ENCODE measurements at places on chromosomes 6 and 20.

DNA sequence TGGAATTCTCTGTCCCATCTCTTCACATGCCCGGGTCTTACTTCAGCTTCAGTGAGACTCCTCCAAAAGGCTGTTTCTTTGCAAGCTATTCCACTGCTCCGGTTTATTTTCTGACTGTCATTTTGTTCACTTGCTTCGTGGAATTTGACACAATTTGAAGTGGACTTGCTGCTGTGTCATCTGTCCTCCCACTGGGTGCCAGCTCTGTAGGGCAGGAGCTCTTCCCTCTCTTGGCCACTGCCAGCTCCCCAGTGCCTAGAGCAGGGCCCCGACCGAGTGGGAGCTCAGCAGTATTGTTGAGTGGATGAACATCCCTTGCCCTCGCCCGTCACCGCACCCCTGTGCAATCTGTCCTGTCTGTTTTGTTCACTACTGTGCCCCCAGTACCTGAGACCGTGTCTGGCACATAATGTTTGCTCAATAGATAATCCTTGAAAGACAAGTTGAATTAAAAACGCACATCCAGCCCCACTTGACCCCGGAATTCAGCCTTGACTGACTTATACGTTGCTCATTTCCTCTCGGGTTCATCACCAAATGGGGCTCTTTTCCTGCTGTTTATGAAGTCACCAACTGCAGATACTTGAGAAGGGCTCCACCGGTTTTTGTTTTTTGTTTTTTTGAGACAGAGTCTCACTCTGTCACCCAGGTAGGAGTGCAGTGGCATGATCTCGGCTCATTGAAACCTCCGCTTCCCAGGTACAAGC is 170.3 kb upstream of the KCNG1 start:
- DNase-seq = no peak

DNA sequence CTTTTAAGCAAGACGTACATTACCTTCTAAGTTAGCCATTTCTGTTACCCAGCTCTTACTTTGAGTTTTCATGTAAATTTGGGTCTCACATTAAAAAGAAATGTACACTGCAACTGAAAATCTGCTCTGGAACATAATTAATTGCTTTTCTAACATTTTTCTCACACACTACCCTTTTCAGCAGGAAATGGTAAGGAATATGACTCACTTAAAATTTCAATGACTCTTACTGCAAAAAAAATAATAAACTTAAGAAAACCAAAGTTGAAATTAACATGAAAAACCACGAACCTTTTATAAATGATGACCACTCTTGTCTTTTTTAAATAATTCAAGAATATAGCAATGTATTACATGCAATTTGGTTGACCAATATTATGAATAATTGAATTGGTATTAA is 1.3 kb downstream of the CGA start:
- DNase-seq = no peak

GRCh38 chr20:8265588-8265987 is 133.5 kb downstream of the PLCB1 start:
- DNase-seq = no peak

DNA sequence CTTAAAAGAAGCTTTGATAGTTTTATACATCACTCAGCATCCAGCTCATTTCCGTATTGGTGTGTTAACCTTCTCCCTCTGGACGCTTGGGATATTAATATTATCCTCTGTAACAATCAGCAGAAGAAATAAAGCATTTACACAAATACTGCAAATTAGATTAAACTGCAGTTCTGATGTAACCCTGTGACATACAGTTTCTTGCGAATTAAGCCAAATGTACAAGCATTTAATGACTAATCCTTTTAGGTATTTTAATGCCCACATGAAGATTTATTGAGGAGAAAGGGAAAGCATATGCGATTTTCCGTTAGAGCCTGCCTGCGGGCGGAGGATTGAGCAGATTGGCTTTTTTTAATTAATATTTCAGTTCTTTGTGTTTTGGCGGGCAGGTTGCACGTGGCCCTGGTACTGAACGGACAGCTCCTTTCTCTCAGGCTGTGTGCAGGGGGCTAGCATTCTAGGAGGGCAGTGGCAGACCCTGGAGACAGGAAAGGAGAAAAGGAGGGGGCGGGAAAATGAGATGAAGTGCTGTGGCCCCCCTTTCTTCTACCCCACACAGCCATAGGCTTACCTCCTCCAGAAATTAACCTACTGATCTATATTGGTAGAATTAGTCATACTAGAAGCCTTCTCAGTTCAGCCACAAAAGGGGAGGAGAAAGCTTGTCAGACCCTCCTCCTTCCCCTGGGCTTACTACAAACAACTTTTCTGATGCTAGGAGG is 14.1 kb upstream of the TFAP2D start:
- DNase-seq = no peak

DNA sequence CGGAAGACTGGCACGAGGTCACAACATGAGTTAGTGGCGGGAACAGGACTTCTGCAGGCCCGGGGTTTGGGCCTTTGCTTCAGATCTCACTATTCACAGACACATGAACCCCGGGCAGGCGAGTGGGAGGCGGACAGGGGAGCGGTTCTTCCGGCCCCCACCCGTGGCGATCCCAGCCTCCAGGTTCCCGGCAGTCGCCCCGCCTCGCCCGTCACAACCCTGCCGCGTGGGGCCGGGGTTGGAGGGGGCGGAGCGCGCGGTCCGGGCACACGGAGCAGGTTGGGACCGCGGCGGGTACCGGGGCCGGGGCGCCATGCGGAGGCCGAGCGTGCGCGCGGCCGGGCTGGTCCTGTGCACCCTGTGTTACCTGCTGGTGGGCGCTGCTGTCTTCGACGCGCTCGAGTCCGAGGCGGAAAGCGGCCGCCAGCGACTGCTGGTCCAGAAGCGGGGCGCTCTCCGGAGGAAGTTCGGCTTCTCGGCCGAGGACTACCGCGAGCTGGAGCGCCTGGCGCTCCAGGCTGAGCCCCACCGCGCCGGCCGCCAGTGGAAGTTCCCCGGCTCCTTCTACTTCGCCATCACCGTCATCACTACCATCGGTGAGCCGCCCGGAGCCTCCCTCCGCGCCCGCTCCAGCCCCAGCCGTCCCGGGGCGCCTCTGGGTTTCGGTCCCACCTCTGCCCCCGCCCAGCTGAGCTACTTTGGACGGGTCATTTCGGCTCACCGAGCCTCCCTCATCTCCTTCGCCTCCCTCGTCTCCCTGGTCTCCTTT is at the start of gene KCNK15:
Gene KCNK15, plus strand, starts transcription at position 268 of the 769 bp plus-strand sequence. Its CDS starts 46 bp downstream, at position 314.
- DNase-seq = peak; percentile 52

GRCh38 chr6:150698391-150698790 is 98.7 kb downstream of the PLEKHG1 start:
- DNase-seq = no peak

DNA sequence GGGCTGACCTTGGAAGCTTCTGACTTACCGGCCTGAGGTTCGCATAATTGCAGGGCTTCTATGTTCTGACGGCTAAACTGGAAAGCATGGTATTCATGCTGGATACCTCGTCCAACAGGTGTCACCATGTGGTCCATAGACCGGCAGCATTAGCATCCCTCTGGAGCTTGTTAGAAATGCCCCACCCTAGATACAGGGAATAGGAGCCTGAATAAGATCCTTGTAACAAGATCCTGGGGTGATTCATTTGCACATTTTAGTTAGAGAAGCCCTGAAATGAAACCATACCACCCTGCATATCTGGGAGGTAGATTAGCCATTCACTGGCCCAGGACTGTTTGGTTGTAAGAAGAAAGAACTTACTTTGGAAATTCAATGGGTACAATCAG is 77.7 kb downstream of the TMEM170B start:
- DNase-seq = no peak

DNA sequence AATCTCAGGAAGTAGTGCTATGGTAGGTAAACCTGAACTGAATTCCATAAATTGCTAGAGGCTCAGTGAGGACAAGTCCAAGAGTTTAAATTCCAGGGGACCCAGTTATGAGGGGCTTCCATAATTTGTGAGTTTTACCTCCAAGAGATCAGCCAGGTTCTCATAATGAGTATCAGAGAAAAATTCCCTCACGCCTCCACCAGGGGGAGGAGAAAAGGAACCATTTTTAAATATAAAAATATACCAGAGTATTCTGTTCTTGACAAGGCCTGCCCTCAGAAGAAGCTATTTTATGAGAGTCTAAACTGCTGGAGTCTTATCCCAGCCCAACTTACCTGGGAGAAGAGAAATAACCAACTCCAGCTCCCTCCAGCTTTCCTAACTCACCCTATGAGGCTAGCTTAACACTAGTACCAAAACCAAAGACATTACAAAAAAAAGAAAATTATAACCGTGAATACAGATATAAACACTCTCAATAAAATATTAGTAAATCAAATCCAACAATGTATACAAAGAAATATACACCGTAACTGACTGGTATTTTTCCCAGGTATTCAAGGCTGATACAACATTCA is 158.7 kb downstream of the TFAP2A start:
- no peak for DNase-seq

DNA sequence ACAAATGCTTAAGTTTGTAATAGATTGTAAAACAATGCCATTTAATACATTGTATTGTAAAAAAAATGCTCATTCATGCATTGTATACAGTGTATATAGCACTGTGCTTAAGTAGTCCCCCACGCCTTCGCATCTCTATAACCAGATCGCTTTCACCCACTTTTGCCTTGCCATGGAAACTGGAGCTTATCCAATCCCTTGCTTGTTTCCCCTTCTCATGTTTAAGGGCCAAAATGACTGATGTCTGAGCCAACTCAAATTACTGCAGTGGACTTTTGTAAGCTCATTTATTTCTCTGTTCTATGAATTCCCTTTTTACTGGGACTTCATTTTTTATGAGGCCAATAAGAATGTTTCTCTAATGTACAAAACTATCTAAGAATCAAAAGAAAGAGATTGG is 730.9 kb upstream of the GJE1 start:
- no peak for DNase-seq

DNA sequence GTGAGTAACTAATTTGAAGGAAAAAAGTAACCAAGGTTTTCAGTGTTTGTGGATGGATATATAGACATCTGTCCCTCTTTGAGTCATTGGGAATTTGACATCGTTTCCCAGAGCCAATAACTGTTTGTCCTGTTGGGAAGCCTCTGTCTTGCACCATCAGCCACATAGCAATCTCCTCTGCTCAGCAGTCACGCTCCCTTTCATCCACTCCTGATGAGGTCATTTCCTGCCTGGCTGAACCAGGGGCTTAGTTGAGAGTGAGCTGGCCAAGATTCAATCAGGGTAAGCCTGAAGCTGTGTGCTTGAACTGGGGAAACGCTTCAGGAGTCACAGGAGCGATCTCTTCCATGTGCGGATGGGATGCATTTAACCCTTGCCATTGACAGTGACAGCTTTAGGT is 121.5 kb upstream of the FOXQ1 start:
- no peak for DNase-seq

DNA sequence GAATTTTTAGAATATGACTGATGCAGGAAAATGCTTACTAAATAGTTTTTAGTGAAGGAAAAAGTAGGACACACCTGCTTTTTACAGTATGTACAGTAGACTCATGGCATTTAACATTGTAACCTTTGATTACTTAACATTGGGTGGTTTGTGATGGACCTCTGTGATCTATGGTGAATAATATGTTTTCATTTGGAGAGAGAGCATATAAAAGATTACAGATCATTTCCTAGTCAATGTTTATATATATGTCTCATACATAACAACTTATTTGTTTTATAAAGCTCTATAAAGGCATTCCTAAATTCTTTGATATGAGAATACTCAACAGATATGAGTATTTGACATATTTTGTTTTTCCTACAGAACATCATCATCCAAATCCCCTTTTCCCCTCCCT is 129.3 kb upstream of the PDE7B start:
- DNase-seq = no peak

DNA sequence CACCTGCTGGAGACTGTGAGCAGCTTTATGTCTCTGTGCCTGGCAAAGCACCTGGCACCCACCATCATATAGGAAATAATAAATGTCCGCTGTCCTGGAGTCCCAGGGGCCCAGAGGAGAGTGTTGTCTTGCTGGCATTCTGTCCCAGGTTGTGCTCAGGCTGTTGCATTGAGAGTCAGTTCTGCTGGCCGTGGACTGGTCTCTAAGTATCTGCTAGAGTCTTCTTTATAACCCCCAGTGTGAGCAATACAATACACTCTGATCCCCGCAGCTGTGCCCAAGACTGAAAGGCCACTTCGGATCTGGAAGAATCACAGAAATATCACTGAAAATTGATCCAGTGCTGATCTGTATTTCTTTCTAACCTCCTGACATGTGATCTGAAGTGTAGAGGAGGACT is 38.3 kb upstream of the HINT3 start:
- no peak for DNase-seq

DNA sequence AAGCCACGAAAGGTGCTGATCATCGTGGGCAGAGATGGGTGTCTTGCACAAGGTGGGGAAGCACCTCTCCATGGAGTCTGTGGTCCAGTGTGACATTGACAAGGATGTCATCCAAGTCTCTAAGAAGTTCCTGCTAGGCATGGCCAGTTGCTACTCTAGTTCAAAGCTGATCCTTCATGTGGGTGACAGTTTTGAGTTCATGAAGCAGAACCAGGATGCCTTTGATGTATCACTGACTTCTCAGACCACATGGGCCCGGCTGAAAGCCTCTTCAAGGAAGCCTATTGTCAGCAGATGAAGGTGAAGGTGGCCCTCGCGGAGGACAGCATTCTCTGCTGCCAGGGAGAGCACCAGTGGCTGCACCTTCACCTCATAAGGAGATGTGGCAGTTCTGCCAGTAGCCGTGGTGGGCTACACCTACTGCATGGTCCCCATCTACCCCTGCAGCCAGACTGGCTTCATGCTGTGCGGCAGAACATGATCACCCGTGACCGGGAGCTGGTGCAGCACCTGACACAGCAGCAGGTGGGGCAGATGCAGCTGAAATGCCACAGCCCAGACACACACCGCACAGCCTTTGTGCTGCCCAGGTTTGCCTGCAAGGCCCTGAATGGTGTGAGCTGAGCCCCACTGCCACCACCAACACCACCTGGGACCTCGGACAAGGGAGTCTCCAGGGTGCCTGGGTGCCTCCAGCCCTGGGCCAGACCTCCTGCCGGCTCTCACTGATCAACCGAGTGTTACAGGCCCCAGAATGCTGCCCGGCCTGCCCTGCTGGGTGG is 75.0 kb upstream of the SULF2 start:
- DNase-seq = no peak

DNA sequence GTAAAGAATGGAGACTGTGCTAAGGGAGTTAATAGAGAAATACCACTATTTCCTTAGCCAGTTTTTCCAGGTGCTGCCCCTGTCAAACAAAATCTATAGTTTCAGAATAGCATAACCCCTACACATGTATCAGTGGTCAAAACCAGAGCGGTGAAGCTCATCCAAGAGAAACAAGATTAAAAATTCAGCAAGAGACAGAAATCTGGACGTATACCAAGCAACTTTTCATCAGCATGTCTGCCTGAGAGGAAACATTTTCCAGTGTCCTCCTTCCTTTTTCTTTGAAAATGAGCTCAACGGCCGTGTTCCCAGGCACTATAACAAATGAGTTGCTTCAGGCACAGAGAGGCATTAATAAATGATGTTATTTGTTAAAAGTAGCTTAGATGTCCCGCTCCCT is 416.5 kb downstream of the BCKDHB start:
- no peak for DNase-seq

- no peak for DNase-seq
Observed at GRCh38 chr6:125203395-125203794, 49.8 kb downstream of the TPD52L1 start.

DNA sequence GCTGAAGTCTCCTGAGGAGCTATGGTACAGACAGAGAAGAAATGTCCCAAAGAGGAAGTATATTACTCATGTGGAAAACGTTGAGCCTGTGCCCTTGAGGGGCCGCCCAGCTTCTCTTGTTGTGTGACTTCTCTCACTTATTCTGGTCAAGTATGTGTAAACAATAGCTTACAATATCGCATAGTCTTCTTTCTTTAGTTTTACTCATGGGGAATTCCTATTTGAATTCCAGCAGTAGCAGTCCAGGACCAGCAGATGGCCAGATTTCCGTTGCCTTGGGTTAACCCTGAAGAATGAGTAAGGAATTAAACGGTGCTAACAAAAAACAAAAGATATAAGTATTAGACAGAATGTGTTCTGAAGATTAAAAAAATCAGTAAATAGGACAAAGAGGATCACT is 522.0 kb upstream of the GJE1 start:
- no peak for DNase-seq
